ENCODE measurements at places on chromosomes 2 and 18.

- DNase-seq: no peak
These were observed 10.6 kb downstream of the NCKAP5 start for GRCh38 chr2:133557614-133558013.

DNA sequence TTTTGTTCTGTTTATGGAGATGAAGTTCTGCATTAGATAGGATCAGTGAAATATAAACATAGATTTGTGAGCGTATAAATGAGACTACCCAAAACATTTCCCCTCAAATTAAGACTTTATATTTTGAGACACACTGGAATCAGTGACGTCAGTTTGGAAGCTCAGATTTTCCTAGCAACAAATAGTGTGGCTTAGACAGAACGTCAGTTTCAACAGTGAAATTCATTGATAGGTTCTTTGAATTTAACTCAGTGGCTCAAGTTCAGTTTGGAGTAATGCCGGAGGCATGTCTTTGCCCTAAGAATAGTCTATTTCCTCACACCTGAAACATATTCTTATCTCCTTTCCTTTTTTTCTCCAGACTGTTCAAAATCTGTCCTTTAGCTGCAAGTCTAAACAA, 113.6 kb upstream of the ARHGAP15 start:
- no peak for DNase-seq

- DNase-seq: no peak
These were observed 70.6 kb downstream of the CTAGE1 start for GRCh38 chr18:22346953-22347605.

DNA sequence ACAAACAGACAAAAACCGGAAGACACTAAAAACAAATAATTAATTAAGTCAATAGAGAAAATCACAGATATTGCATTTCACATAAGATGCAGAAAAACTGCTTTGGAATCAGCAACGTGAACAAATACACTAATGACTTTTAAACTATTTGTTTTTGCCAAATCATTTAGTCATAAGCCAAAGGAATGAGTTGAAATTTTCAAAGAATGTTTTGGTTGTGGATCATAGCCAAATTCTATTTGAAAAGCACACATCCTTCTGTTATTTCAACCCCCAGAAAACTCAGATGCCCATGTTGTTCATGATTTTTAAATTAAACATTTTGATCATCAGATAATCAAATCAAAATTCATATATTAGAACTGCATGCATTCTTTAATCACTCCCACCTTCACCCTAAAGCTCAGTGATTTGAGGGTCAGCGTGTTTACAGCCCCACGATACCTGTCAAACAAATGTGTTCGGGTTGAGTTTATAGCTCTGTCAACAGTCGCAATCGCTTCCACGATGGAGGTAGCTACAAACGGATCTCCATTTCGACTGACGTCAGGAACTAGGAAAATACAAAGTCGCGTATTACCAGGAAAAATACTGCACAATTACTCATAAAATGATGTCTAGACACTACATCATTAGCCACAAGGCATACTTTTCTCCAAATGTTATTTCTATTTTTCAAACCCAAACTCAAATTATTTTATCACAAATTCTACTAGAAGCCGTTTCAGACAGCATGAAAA, 90.2 kb downstream of the PXDN start:
- no peak for DNase-seq

GRCh38 chr2:143926736-143927135, 593.2 kb downstream of the ZEB2 start:
- DNase-seq: no peak

DNA sequence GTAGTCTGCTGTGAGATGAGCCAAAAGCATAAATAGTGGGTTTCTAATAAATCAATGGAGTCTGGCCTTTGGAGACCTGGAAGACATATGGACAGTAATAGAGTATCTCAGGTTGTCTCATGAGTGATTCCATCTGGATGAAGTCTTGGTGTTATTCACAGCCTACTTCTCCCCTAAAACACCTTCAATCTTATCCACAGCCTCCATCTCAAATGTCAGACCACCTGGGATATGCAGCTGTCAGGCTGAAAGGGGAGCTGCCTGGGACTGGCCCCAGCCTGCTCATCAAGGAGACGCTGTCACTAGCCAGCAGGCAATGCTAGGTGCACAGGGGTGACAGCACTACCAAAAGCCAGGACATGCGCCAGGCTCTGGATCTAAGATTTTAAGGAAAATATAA, 684.0 kb upstream of the ZEB2 start:
- DNase-seq: no peak

- DNase-seq: no peak
These were observed 183.2 kb upstream of the SPRED2 start for GRCh38 chr2:65615602-65616001.

DNA sequence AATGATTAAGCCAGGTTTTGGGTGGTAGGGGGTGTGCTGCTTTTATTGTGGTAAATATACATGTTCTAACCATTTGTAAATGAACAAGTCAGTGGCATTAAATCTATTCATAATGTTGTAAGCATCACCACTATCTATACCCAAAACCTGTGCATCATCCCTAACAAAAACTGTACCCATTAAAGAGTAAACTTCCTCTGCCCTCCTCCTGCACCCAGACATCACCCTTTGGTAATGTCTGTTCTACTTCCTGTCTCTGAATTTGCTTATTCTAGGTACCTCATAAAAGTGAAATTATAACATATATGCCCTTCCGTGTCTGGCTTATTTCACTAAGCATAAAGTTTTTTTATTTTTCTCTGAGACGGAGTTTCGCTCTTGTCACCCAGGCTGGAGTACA, 14.1 kb downstream of the RIF1 start:
- DNase-seq: no peak

GRCh38 chr2:106161938-106162820, 31.9 kb downstream of the UXS1 start:
- DNase-seq: no peak

DNA sequence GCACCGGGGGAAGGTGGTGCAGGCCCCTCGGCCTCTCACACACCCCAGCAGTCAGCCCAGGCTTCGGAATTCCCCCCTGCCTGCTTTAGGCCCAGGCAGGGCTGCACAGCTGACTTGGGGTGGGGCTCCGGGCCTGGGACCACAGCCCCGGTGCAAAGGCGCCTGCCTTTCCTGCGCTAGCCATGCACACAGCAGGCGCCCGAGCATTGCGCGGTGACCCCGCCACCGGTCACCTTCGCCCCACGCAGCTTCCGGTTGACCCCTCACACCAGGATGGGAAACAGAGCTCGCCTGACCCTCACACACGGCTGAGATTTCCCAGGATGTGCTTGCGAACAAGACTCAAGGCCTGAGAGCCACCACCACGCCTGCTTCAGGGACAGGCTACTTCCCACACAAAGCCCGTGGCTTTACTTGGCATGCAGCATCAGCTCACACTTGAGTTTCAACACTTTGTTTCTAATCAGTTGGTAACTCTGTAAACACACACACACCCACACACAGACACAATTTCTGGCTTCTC, 46.0 kb downstream of the SLC66A2 start:
- DNase-seq: no peak

GRCh38 chr2:30428348-30428662, 18.7 kb upstream of the LCLAT1 start:
- no peak for DNase-seq

GRCh38 chr18:73006331-73006730, 138.5 kb upstream of the NETO1 start:
- no peak for DNase-seq

DNA sequence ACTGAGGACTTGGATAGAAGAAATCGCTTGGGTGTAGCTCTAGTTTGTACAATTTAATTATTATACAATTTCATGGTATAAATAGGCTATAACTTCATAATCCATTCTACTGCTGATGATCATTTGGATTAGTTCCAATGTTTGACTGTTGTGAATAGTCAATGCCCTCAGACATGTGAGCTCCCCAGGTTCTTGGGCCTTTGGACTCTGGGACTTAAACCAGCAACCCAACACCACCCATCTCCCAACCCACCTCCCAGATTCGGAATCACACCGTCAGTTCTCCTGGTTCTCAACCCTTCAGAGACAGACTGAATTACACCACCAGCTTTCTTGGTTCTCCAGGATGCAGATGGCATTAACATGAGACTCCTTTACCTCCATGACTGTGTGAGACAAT, 84.6 kb upstream of the DNMT3A start:
- no peak for DNase-seq

GRCh38 chr2:112189001-112189556, 50.9 kb downstream of the FBLN7 start:
- no peak for DNase-seq

DNA sequence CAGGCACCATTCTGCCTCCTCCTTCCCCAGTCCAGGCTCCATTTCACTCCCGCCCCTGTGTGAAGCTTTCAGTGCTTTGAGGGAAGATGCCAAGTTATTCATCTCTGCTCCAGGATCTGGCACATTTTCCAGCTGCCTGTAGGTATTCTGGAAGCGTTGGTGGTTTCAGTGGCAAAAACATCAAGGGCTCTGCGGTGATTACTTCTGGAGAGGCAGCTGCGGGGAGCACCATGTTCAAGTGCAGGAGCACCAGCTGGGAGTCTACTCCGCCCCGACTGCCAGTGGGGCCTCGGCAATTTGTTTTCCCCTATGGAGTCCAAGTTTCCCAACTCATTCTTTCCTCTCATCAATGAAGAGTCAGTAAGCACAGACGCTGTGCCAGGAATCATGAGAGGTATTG, 211.7 kb downstream of the CLIP4 start:
- no peak for DNase-seq

DNA sequence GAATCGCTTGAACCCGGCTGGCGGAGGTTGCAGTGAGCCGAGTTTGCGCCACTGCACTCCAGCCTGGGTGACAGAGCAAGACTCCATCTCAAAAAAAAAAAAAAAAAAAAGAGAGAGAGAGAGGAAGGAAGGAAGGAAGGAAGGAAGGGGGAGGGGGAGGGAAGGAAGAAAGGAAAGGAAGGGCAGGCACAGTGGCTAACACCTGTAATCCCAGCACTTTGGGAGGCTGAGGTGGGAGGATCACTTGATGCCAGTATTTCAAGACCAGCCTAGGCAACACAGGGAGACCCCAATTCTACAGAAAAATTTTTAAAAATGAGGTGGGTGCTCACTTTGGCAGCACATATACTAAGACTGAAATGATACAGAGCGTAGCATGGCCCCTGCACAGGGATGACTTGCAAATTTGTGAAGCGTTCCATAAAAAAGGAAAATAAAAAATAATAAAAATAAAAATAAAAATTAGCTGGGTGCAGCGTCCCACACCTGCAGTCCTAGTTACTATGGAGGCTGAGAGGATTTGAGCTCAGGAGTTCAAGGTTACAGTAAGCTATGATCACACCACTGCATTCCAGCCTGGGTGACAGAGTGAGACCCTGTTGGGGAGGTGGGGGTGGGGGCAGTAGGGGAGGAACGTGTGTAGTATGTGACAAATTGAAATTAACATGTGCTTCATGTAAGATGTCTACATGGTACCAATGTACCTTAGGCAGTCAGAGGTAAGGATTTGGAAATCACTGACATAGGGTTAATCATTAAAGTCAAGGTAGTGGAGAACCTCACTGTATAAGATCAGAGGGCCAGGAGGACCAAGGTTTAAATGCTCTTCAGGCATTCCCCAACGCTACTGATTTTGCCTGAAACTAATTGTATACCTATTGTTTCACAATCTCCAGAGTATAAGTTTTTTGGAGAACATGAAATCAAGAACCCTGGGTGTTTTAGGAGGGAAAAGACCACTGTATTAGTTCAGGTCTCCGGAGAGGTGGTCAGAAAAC, 1.4 kb downstream of the WDCP start:
- DNase-seq: no peak

GRCh38 chr2:209348433-209348832, 75.4 kb upstream of the MAP2 start:
- DNase-seq: no peak

DNA sequence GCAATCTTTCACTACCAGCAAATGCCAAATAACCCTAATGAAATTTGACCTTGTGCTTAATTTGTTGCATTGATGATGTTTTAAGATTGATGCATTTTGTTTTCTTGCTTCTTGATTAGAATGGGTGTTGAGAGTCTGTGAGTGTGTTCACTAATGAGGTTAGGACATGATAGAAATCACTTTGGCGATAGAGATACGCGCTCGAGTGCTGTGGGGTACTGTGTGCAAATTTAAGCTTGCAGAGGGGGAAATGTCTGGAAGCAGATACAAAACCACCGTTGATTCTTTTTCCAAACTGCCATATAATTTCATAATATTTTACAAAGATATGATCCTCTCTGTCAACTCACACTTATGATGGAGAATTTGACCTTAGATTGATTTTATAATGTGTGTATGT, 200.9 kb downstream of the PIEZO2 start:
- no peak for DNase-seq

DNA sequence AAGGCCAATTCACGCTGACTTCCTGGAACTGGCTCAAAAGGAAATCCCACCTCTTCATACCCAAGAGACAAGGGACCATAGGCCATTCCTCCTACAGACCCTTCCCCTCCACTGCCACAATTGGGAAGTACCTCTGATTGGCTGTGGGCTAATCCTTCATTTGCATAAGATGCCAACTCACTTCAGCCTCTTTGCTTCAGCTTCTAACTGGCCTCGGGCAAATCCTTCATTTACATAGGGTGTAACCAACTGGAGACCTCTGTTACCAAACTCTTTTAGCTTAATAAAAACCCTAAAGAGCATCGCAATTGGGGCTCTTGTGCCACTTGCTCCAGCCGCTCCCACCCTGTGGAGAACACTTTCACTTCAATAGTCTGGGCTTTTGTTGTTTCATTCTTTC, 38.2 kb downstream of the MC2R start:
- DNase-seq: no peak

GRCh38 chr18:62493033-62493862, 29.6 kb upstream of the ZCCHC2 start:
- DNase-seq: no peak

- no peak for DNase-seq
These were observed 82.2 kb downstream of the ASAP2 start for GRCh38 chr2:9288681-9289338.

DNA sequence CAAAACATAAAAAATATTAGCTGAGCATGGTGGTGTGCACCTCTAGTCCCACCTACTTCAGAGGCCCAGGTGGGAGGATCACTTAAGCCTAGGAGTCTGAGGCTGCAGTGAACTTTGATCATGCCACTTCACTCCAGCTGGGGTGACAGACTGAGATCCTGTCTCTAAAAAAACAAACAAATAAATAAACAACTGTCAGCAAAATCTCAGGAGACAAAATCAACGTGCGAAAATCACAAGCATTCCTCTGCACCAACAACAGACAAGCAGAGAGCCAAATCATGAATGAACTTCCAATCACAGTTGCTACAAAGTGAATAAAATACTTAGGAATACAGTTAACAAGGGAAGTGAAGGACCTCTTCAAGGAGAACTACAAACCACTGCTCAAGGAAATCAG, 58.8 kb downstream of the TBR1 start:
- no peak for DNase-seq

DNA sequence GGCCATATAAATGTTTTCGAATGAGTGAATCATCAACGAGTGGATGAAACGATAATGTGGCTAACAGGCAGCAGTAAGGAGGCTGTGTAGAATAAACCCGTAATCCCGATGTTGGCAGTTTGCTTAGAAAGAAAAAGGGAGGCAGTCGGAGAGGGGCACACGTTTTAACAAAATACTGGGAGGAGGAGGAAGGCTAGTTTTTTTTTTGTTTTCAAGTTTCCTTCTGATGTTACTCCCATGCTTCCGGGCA, 476 bp upstream of the MSH2 start:
- no peak for DNase-seq

Measured in GM06990 (cell line).